ENCODE measurements at places on chromosomes 1 and 21.
A peak's percentile ranks its signal among the peaks of the same experiment; 100 is the strongest.

DNA sequence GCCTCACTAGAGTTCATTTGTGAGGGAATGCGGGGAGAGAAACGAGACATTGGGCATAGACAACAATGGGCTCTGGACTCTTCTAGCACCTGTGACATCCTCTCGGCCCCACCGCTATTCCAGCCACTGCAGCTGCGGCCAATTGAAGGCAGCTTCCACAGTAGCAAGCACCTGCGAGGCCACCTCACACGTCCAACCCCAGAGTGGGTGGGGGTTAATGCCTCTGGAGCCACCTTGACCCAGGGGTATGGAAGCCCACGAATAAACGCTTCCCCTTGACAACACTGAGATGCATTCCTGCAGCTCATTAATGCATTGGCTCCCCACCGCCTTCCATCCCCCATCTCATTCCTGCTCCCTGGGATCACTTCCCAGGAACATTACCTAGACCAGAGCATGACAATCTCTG is 104.4 kb downstream of the GLIS1 start:
- no peak for DNase-seq

GRCh38 chr1:150151291-150152181 is 1.8 kb downstream of the PLEKHO1 start:
- peak; percentile 81 for DNase-seq

DNA sequence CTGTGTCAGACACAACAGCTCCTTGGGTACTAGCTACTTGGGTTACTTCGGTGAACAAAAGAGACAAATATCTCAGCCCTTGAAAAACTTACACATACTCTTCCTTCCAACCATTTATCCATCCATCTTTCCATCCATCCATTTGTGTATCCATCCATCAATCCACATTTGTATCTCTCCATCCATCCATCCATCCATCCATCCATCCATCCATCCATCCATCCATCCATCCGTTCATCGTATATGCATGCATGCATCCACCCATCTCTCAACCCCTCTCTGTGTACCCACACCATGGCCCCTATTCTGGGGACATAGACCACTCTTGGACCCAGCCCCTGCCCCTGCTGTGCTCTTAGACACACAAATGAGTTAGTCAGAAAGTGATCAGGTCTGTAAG is 40.2 kb downstream of the FAAH start:
- no peak for DNase-seq

DNA sequence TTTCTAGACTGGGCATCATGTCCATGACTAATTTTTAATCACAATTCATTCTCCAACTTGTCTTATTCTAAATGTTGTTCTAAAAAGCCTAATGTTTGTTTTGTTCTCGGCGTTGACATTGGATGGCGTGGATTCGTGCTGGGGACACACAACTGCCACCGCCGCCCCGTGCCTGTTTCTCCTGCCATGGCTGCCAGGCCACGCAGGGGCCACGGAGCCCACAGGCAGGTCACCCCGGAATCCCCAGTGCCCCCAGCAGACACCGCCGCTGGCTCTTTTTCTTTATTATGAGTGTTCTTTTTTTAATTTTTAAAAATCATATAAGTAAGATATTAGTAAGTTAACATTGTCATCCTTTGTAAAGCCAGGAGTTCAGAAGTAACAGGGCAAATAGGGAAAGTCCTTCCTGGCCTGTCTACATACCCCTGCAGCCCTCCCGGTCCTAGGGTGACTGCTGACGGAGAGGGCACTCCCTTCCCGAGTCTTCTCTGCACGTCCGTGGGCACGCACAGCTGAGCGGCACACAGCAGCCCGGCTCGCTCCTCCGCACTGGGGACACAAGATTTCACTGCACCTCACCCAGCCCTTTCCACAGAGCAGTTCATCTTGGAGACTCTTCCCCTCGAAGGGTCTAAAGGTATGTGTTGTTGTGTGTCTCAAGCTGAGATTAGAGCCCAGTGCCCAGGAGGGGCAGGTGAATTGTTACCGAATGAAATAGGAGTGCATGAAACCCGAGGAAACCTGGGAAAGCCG is 32.1 kb downstream of the KRTAP10-1 start:
- DNase-seq: no peak

GRCh38 chr1:230259621-230260020 is 166.5 kb downstream of the PGBD5 start:
- no peak for DNase-seq

DNA sequence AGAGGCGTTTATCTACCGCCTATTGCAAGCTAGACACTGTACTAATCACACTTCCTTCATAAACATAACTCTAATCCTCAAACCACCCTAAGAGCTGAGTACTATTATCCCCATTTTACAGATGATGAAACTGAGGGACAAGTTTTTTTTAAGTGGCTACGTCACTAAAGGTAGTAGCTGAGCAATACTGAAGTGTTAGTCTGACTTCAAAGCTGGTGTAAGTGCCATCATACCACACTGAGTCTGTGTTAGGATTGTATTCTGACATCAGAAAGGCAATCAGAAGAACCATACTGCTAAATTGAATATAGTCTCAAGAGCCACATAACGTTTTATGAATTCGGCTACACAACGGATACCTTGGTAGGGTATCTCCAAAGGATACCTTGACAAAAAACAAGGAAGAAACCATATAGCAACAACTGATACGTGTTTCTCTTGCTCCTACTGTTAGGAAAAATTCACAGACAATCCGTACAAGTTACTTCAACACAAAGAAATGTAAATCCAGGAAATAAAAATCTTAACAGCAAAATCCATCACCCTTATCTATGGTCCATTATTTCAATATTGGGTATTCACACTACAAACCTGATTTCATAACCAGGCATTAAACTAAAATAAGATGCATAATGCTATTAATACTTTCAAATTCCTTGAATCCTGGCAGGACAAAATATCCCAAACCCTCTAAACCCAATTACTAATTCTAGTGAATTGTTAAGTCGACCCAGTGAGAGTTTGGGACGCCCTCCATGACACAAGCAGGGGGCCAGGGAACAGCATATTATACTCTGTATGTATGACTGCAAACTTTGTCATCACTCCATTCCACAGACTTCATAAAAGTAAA is 1.6 kb downstream of the TP53BP2 start:
- no peak for DNase-seq

DNA sequence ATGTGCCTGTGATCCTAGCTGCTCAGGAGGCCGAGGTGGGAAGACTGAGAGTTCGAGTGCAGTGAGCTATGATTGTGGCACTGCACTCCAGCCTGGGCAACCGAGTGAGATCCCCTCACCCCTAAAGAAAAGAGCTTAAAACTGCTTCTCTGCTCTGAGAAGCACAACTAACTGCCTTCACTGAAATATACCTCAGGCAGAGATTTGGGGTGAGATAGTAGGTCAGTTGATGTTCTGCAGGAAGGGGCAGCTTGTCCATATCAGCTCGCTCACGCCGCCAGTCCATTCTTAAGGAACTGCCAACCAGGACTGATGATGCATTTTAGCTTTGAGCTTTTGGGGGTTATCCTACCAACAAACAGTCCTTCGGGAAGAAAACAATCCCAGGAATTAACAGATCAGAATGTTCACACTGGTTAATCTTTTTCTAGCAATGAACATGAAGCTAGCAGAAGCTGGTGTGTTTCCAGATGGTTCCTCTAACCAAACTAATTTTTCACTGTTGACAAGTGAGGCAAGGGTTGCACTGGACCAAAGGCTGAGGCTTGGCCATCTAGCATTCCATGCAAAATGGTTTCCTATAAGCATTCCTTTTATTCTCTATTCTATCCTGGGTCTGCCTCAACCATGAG is 31.6 kb downstream of the LHX4 start:
- no peak for DNase-seq

- no peak for DNase-seq
Observed at GRCh38 chr1:100791586-100791985, 72.0 kb downstream of the VCAM1 start.

DNA sequence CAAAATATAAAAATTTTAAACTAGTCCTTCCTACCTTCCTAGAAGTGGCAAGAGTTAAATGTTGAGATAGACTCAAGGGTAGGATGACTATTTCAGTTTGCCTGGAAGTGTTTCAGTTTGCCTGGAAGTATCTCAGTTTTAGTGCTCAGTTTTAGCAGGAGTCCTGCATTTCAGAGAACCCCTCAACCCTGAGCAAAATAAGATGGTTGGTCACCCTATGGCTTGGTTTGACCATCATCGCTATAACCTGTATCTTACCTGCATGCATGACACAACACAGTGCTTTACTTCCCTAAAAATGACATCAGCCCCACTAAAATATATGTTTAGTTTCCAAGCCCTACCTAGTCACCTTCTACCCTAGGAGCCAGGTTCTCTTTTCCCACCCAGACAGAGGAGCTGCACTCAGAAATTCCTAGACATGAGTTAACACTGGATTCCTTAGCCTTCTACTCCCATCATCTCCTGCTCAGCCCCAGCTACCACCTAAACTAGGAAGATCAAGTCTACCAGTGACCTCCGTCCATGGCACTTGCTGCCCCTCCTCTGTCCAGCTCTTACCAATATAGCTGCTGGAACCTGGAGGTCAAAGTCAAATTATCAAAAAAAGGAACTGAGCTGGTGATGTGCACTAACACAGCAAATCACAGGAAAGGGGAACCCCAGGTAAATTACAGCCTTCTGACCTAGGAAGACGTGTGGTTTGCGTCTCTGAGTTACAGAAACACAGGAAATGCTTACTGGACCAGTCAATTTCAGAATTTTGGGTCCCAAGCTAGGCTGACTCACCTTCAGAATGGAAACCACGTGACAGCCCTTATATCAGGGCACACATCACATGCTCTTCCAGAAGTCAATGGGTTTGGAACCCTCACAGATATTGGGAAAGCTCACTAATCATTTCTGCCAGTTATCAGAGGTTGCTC is 2.2 kb upstream of the G0S2 start:
- peak; percentile 77 for DNase-seq

Measured in CD4-positive, alpha-beta T cell treated with Interferon gamma for 1 hour (primary cell).